ENCODE measurements at places on chromosomes 5 and 9.

- DNase-seq, result no peak
Measured at GRCh38 chr5:148541054-148541835, 113.1 kb downstream of the HTR4 start.

- no peak for DNase-seq
Measured at GRCh38 chr9:72579190-72579589, 57.8 kb downstream of the TMC1 start.

DNA sequence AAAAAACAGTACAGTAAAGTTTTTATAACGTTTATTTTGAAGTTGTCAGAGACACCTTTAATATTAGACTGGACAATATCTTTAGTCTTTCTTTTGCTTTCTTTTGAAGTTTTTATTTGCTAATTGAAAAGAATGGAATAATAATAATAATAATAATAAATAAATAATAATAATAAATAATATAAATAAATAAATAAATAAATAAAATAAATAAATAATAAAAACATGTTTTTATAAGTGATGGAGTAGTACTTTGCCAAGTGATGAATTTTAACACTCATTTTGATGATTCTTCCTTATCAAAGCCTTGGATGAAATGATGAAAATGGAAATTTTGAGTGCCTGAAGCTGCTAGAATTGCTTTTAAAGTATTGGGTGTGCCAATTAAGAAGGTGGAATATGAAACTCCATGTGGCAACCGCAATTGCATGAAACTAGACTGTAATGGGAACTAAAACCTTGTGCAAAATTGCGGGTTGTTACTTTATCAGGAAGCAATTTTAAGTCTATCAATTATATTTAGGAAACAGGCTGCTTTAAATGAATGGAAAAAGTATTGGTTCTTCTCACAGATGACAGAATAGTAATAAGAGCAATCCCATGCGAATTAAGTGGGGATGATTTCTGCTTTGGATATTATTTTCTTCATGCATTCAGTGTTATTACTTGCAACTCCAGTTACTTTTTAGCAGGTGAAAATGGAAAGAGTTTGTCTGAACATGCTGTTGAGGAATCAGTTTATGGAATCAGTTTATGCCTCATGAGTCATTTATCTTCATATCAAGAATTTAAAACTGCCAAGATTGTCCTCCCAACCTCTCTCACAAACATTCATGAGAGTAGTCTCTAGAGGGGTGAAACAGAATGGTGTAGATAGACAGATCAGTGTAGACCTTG, 4.6 kb downstream of the ANXA1 start:
- DNase-seq, result no peak

DNA sequence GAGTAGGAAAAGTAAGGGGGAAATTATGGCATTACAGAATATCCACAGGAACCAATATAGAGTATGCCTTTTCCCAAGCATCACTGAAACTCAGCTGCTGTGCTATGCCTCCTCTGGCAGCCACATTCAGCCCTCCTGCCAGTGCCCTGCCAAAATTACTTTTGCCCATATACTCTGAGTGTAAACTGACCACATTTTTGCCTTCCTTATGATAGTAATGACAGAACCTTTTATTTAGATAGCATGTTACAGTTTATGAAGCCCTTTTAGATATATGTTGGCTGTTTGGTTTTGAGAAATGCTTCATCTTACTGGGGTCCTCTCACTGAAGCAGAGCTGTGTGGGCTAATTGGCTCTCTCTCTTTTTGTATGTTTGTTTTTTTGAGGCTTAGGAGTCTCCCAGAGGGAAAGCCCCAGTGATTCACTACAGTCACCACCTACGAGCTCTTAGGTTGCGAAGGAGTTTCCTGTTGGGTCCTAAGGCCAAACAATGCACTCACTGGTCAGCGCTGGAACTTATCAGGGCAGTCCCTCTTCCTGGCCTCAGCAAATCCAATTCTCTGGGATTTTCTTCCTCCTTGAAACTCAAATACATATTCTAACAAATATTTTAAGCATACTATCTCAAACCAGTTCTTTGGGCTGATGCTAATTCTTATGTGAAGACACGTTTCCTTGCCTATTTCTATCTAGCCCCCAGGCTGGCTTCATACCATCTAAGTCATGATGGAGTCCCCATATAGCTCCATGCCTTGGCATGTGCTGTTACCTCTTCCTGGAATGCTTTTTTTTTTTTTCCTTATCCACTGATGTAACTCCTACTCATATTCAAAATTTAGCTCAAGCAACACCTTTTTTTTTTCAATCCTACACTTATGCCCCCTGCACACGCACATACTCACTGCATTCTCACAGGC, 3.7 kb downstream of the PHF24 start:
- DNase-seq, result no peak

GRCh38 chr9:94867281-94867841, 140.9 kb downstream of the AOPEP start:
- DNase-seq, result no peak

- DNase-seq, result no peak
Measured at GRCh38 chr5:114948363-114948762, 221.3 kb downstream of the TRIM36 start.

- DNase-seq, result no peak
Measured at GRCh38 chr5:133222979-133223378, 171.2 kb downstream of the HSPA4 start.
